ENCODE measurements at places on chromosomes 4 and X.

GRCh38 chr4:55216863-55217635 is 91.7 kb upstream of the KDR start:
- DNase-seq = peak; percentile 56

- no peak for DNase-seq
Measured at GRCh38 chr4:53790286-53790685, 199.0 kb upstream of the LNX1 start.

GRCh38 chrX:136747003-136747986 is 33.4 kb downstream of the ARHGEF6 start:
- no peak for DNase-seq

GRCh38 chrX:98516120-98516519 is 1632.4 kb downstream of the RPA4 start:
- DNase-seq = no peak

DNA sequence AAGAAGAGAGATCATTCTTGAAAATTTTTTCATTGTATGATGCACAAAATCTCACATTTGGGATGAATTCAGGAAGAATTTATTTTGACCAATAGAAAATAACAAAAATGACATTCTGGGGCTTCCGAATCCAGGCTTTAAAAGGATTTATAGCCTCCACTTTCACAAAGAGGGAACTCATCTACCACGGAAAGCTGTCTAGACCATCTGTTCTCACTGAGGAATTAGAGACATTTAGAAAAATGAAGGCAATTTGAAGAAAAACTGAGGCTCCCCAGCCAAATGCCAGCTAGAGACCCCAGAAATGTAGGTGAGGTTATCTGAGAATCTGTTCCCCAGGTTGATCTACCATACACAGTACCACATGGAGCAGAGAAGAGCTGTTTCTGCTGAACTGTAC is 464.3 kb downstream of the TMA16 start:
- no peak for DNase-seq

DNA sequence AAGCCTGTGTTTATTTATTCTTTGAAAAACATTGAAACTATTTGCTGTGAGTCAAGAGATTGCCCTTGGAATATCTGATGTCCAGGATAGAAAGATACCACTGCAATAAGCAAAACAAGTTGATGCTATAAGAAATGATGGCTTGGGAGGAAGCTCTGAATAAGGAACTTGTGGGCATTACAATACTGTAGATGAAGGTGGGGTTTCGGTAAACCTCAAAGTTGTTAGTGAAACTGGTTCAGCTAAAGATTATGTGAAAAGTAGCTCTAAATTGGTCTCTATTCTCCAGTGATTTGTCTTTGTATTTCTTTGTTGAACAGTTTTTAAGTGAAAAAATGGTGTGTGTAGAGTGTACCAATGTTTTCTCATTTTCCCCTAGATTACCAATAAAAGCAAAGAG is 128.7 kb downstream of the AKAP4 start:
- DNase-seq = no peak

- no peak for DNase-seq
Measured at GRCh38 chr4:57249083-57249482, 138.9 kb upstream of the IGFBP7 start.

DNA sequence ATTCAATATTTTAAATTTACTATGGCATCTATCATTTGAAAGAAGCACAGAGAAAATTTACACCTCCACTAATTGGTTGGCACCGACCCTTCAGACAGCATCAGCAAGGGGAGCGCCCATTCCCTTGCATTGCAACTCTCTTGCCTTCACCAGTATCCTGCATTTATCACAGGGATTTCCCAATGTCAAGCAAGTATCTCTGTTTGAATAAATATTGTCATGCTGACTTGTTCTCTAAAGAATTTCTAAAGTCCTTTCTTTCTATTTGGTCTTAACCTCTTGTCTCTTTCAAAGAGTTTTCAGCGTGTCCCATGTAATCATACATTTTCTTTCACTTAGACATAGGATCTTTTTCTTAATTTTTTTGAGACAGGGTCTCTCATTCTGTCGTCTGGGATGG is 10.4 kb downstream of the DCTD start:
- DNase-seq = no peak

- no peak for DNase-seq
Measured at GRCh38 chr4:38787693-38788092, 4.9 kb upstream of the TLR10 start.

DNA sequence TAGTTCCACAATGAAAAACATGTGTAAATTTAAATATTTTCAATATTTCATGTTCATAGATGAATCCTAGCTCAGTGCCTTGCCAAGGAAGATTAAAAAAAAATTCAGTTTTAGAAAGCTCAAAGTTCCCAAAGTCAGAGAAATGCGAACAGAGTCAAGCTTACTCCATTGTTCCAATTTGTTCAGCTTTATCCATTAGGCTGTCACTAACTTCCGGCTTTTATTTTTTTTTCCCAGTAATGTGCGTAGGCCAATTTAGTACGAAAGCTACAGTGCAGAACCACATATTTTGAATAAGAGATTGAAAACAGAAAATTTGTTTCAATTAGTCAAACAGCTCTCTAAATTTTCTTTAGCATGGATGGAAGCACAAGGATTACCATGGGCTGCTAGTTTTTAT is 23.1 kb upstream of the KLHL2 start:
- DNase-seq = no peak

DNA sequence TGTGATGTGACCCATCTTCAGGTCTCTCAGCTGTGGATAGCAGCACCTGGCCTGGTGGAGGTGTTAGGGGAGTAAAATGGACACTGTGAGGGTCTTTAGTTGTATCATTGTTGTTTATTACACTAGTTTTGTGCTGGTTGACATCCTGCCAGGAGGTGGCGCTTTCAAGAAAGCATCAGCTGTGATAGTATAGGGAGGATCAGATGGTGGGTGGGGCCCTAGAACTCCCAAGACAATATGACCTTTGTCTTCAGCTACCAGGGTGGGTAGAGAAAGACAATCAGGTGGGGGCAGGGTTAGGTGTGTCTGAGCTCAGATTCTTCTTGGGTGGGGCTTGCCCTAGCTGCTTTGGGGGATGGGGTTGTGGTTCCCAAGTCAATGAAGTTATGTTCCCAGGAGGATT is 162.8 kb downstream of the PPP1R2C start:
- peak; percentile 30 for DNase-seq

- DNase-seq = no peak
Measured at GRCh38 chr4:42672359-42673081, 15.6 kb upstream of the ATP8A1 start.

- no peak for DNase-seq
Measured at GRCh38 chr4:45578874-45579273, 545.0 kb downstream of the GABRG1 start.

DNA sequence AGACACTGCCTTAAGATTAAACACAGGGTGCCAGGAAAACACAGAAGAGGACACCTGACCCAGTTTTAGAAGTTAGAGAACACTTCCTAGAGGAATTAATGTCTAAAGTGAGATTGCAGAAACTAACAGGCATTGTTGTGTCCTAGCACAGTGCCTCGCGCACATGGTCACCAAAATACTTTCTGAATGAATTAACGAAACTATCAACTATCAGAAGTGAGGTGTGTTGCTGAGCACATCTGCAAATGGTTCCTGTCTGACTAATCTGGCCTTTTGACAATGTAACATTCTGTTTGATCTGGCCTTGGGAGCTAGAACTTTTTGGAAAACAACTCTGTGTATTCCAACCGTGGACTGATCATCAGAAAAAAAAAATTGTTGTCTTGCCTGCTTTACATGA is 556.8 kb upstream of the LCORL start:
- DNase-seq = no peak

GRCh38 chr4:169005453-169006099 is 4.5 kb downstream of the CBR4 start:
- no peak for DNase-seq

DNA sequence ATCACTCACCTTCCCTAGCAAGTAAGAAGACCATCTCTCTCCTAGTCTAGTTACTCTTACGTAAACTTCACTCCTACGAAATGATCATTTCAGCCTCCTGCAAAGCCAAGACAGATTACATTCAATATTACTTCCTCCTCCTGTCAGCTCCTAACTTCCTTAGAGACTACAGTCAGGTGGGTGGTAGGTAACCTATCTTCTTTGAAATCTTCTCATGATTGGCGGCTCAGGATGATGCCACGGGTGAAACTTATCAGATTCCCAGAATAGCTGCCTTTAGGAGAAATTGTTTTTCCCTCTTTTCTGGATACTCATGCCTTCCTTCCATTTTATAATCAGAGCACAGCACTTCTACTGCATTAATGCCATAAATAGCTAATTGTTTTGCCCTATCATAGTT is 744.8 kb upstream of the HS3ST1 start:
- DNase-seq = no peak

DNA sequence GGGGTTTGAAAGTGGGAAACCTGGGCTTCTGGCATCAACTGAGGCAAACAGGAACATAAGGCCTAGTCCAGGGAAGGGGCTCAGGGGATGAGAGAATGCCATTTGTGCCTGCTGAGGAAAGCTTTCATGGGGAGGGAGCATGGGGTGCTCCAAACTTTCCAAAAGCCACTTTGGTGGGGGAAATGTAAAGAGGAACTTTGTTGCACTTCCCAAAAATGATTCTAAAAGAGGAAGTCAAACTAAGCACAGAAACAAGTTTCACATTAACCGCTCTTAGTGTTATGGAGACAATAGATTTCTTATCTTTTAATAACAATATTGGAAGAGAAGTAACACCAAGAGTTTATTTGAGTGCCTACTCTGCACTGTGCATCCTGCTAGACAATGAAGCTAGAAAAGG is 32.3 kb downstream of the GAB3 start:
- no peak for DNase-seq

GRCh38 chr4:27692868-27693634 is 832.4 kb downstream of the STIM2 start:
- no peak for DNase-seq

- no peak for DNase-seq
Measured at GRCh38 chr4:98648602-98649001, 9.8 kb downstream of the TSPAN5 start.

- no peak for DNase-seq
Measured at GRCh38 chr4:80532674-80533333, 197.3 kb downstream of the CFAP299 start.

- no peak for DNase-seq
Measured at GRCh38 chr4:78608684-78609083, 57.1 kb downstream of the ANXA3 start.

DNA sequence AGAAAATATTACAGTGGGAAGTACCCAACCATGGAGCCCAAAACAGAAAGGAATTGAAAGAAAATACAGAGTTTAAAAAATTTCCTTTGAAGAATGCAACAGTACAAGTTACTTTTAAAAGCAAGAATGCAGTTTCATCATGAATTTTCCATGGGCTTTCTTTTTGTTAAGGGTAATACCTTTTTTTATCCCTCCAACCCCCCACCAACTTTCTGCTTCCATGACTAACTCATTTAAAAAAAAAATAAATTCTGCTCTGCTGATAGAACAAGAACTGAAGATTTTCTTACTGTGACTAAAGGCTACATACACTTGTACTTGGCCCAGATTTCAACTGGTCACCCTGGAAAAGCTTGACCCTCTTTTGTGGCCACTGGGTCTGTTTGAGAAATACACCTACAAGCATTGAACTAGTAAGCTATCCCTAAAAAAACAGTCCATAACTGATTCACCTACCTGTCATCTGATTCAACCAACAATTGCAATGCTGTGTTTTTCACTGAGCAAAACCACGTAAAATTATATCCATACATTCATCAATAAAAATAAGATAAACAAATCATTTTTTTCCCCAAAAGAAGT is 214.2 kb downstream of the NSUN7 start:
- DNase-seq = no peak

DNA sequence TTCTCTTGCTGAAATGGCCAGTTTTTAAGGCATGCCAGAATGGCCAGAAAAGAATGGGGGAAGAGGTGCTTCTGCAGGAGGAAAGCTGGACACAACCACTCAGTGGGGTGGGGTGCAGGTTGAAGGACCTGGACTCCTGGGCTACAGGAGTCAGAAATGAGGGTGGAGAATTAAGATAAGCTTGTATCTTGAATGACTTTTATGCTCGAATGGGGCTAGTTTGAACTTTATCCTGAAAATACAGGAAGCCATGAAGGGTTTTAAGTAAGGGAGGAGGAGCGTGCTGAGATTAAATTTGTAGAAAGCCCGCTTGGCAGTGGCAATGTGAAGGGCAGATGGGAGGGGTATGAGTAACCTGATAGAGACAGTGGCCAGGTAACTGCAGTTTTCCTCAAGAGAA is 66.5 kb downstream of the ELOVL6 start:
- no peak for DNase-seq

GRCh38 chr4:120228086-120228485 is 161.4 kb upstream of the MAD2L1 start:
- DNase-seq = no peak

DNA sequence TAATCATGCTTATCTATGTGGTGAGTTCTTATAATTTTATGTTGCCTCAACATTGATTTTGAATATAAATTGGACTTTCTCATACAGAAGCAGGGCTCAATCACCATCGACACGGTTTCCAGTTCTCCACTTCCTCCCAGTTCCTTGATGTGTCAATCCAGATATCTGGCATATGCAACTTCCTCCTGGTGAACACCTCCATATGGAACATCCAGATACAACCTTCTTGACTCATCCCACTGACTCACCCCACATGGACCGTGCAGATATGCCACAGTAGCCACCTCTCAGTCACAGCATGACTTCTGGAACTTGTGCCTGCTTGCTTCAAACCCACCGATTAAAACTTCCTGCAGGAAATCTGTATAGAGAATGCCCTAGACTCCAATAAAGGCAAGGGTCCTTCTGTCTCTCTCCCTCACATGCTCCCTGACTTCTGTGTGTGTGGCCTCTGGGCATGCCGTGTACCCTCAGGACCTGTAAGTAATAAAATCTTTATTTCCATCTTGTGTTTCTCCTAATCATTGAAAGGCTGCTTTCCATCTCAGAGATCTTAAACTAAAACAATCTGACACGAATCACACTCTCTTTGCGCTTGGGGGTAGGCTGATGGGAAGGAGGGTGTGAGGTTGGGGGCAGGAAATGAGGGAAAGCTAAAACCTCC is 67.0 kb downstream of the HTRA3 start:
- DNase-seq = no peak

- no peak for DNase-seq
Measured at GRCh38 chrX:15953801-15954200, 99.2 kb upstream of the AP1S2 start.

DNA sequence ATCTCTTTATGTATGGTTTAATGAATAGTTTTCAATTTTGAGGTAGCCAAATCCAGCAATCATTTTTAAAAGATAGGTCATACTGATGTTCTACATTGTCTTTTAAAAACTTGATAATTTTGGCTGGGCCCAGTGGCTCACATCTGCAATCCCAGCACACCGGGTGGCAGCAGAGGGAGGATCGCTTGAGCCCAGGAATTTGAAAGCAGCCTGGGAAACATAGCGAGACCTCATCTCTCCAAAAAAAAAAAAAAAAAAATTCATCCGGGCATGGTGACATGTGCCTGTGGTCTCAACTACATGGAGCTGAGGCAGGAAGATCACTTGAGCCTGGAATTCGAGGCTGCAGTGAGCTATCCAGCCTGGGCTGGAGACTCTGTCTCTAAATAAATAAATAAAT is 419.8 kb downstream of the GALNTL6 start:
- no peak for DNase-seq

Measured in WERI-Rb-1 (cell line).